ENCODE measurements at places on chromosomes 5 and 9. TPM values are rescaled to one million over a fixed set of nuclear protein-coding genes. Genes with fewer than 3 reads are reported as not detected.

- DNase-seq: no peak
Measured at GRCh38 chr9:134917431-134918373, at the start of gene FCN1. Gene FCN1, minus strand, starts transcription at chr9:134917912. Its CDS starts 41 bp downstream, at chr9:134917871.

- DNase-seq: no peak
Measured at GRCh38 chr5:114581136-114581535, 219.3 kb downstream of the KCNN2 start.

GRCh38 chr9:105216440-105217178, 27.8 kb upstream of the SLC44A1 start:
- DNase-seq: no peak

DNA sequence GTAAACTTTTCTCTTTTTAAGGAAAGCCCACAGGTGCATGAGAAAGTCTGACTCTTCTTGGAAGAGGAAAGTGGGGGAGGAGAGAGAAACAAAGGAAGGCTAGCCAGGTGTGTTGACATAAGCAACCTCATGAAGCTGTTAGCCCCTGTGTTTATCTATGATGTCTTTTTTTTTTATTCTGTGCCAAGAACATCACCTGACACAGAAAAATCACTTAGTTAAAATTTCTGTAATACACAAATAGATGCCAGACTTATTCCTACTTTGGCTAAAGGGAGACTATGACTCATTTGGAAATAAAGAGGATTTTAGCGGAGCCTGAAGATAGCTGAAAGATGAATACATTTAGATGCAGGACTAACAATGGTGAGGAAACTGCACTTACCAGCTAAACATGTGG, 58.3 kb downstream of the BAAT start:
- no peak for DNase-seq

GRCh38 chr5:155087036-155087435, 73.5 kb downstream of the KIF4B start:
- no peak for DNase-seq

GRCh38 chr5:139975306-139975705, 67.8 kb downstream of the NRG2 start:
- DNase-seq: no peak

- DNase-seq: no peak
Measured at GRCh38 chr5:176741561-176742211, 68.7 kb upstream of the UNC5A start.

- DNase-seq: no peak
Measured at GRCh38 chr9:120481846-120482245, 98.1 kb downstream of the CDK5RAP2 start.

GRCh38 chr9:79164406-79164805, 407.4 kb upstream of the TLE4 start:
- DNase-seq: no peak

DNA sequence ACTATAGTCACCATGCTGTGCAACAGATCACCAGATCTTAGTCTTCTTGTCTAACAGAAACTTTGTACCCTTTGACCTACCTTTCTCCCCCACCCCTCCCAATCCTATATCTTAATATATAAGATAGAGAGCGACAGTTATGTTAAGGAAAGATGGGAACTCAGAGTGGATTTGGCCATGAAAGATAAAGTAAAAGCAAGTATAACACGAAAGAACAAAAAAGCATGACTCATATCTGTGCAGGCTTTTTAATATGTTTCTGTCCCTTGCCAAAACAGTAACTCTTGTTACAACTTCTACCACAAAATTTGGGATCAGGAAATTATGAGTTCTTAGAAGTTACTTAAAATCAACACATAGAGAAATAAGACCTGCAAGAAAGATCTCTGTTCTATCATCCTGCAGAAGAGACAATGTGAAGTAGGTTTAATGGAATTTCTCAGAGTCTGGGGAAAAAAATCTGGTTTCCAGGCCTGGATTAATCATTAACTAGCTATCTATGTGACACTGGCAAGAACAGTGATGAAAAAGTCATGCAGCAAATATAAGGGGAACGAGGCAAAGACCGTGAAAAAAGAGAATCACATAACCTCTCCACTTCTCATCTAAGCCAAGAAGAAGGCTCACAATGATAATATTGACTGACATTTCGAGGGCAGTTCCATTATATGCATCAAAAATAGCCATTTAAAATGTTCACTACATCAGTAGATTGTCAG, 18.6 kb downstream of the BAAT start:
- no peak for DNase-seq

DNA sequence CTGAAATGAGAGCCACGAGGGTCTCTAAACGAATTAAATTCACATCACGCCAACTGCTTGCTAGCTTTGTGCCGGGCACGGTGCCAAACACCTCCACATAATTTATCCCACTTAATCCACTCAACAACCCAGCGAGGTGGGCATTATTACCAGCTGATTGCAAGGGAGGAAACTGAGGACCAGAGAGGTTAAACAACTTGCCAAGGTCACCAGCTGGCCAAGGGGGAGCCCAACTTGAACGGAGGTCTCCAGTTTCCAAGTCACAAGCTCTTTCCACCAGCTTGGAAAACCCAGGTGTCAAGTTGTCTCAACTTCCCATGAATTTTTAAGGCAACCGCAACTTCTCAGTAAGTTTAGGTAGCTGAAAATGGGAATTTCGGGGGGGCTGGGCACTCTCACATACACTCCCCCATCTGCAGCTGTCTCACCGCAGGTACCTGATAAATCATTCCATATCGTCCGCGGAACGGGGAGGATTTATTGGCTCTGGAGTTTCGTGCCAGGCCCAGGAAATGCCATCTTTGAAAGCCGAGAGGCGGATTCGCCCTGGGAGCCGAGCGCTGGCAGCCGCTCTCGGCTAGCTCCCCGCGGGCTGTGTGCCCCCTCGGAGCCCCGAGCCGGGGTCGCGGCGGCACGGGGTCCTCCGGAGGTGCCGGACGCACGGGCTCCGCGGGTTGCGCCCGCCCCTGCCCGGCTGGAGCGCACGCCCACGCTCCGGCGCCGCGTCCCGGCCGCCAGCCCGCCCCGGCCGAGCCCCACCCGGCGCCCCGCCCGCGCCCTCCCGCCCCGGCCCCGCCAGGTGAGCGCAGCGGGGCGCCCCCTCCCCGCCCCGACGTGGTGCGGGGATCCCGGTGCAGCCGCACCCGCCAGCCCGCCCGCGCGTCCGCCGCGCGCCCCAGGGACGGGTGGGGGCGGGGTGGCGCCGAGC, 617 bp downstream of the PTPN3 start:
- DNase-seq: no peak

DNA sequence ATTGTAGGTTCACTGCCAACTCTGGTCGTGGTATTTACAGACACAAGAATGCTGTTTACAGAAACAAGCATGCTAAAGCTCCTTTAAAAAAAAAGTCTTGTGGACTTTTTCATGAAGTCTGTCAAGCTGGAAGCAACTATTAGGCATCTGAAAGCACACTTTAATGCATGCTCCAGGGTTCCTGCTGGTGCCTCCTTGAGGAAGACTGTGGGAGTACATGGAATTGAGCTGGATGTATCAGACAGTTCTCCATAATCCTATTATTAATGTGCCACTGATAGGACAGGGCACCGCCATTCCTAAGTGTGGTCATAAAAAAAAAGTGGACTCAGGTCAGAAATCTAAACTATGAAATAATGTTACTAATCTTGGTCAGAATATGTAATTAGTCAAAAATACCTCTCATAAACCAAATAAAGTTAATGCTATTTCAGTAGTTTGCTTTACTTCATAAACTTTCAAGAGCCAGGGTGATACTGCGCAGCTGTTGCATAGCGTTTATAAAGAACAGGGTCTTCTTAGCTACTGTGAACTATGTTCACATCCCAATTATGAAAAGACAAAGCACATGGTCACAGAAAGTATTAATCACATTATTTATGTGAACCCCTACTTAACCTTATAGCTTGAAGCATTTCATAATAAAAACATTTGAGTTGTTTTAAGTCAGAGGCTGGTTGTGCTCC, 390.8 kb upstream of the PTGER4 start:
- DNase-seq: no peak

DNA sequence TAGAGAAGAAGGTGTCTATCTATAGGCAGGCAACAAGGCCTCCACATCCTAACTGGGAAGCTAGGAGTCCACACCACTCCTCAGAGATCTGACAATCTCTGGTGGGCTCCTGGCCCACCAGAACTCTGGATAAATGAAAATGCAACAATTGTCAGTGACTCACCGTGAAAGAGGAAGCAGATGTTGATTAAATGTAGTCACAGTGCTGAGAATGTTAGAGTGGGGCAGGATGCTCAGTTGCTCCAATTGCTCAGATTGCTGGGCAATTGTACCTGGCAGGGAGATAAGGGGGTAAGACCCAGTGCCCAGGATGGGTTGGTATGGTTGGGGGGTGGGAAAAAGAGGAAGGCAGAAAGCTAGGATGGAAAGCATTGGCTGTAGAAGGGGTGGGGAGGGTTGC, 4.3 kb downstream of the CCL19 start:
- DNase-seq: no peak

GRCh38 chr5:5929291-5930020, 448.9 kb downstream of the MED10 start:
- DNase-seq: no peak

- DNase-seq: no peak
Measured at GRCh38 chr9:12846035-12846434, 71.2 kb downstream of the LURAP1L start.

DNA sequence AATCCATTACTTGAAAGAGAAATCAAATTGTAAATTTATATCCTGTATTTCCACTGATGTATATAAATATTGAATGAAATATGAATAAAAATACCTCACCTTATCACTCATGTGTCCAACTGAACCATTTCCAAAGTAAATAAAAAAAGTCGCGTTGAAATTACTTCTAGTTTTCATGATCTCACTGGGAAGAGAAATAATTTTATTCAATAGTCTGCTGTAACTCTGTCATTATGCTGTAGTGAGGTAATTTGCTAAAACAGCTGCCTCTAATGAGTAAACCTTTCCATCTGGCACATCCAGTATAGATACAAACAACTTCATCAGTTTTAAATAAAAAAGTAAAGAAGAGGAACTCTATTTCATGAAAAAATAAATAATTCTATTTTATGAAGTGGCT, 611.5 kb downstream of the ZNF608 start:
- DNase-seq: no peak

GRCh38 chr5:150485693-150486401, 22.1 kb upstream of the NDST1 start:
- DNase-seq: no peak

DNA sequence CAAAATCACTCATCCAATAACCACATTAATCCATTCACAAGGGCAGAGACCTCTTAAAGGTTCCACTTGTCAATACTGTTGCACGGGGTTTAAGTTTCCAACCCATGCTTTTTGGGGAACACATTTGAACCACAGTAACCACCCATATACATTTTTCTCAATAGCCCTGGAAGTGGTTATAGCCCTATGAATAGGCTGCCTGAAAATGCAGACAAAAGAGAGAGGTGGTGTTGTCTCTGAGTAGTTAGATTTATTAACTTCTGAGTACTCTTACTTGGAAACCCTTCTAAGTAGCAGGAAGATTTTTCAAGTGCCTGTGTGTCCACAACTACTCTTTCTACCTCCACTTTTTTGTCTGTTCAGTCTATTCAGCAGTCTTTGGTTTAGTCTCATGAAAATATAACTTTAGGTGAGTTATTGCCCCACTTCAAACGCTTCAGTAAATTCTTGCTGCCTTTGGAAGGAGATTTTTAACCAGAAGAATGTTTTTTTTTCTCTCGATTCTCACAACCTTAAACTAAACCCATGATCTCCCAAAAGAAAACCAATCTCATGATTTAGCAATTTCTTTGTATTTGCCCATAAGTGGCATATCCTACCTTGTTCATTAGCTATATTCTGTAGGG, 42.6 kb downstream of the ARHGEF28 start:
- DNase-seq: no peak

GRCh38 chr5:170108266-170108785, 2.6 kb downstream of the FOXI1 start:
- no peak for DNase-seq

DNA sequence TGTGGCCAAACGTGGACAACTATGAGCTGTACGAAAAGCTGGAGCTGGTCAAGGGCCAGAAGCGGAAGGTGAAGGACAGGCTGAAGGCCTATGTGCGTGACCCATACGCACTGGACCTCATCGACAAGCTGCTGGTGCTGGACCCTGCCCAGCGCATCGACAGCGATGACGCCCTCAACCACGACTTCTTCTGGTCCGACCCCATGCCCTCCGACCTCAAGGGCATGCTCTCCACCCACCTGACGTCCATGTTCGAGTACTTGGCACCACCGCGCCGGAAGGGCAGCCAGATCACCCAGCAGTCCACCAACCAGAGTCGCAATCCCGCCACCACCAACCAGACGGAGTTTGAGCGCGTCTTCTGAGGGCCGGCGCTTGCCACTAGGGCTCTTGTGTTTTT, 3.3 kb downstream of the CDK9 start:
- DNase-seq: no peak

DNA sequence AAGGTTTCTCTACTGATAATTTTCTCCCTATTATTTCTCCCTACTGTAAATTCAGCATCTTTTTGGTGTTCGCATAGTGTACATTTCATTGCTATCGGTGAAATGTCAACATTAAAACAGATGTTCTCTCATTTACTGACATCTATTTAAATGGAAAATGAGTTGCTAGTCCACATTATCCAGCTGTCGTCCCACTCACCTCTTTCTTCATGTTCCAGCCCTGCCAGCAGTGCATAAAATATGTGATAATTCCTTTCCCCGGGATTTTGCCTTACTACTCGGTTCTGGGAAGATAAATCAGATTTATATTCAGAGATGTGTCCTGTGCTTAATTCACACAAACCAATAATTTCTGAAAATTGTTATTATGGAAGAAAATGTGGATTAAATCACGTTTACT, 155.8 kb downstream of the MYO10 start:
- DNase-seq: no peak

DNA sequence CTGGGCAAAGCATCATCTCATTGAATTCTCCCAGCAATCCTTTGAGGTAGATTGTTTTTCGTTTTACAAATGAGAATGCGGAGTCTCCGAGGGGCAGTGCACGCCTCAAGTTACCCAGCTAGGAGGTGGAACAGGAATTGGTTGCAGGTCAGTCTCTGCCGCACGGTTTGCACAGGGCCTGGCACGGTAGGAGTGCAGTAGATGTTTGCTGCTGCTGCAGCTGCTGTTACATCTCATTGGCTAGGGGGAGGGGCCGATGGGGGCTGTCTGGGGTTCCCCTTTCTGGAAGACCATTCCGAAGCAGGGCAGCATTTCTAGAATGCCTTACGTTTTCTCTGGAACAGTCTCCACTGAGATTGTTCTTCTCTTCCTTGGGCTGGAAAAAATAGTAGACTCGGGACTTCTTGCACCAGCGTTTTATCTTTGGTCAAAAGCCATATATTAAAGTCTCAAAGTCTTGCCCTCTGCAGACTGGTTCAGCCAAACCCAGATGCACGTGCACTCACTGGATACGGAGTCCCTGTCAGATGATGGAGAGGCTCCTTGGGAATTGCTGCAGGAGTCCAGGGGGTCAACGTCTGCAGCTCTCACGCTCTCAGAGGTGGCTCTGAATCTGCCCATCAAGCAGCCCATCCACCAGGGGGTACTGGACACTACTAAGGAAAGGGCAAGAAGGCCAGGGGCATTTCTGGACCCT, 1.2 kb downstream of the USP20 start:
- no peak for DNase-seq

The ZNF483 gene
- 1.4 TPM for total RNA-seq

The LAMC3 gene
- 0.07 TPM for total RNA-seq

The BASP1 gene
- 73.9 TPM for total RNA-seq

The RNF208 gene
- 0.07 TPM for total RNA-seq

The WDR38 gene
- 0.07 TPM for total RNA-seq

The SYNPO gene
- 11.7 TPM for total RNA-seq

The POLR3G gene
- 10.0 TPM for total RNA-seq

The TRIM36 gene
- total RNA-seq: 0.74 TPM

The SHROOM1 gene
- total RNA-seq: 5.3 TPM

The LRRC8A gene
- total RNA-seq: 129 TPM

The PKN3 gene
- total RNA-seq: 20.6 TPM
